CD4-positive, alpha-beta memory T cell (primary cell): ENCODE measurements at places on chromosomes 6 and 20.

GRCh38 chr6:98124171-98124570 lies 710.2 kb upstream of the POU3F2 start:
- DNase-seq = no peak

GRCh38 chr20:51631011-51631950 lies 88.8 kb upstream of the NFATC2 start:
- no peak for DNase-seq

DNA sequence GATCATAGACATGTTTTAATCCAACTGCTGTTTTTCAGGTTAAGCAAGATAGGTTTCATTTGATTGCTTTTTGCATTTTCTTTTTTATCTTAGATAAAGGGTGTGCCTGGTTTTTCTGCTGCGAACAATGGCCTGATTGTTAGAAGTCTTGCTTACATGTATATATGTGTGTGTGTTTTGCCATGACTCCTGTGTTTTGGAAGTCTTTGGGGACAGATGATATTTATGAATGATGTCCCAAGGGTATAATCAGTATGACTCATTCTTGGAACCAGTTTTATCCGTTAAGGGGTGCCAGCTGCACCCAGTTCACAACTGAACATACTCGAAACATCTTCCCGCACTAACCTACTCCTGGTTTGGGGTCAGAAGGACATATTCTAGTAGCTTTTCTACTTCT lies 230.1 kb upstream of the SUPT3H start:
- no peak for DNase-seq

GRCh38 chr6:53544217-53544469 lies 758 bp downstream of the GCLC start:
- DNase-seq = no peak

DNA sequence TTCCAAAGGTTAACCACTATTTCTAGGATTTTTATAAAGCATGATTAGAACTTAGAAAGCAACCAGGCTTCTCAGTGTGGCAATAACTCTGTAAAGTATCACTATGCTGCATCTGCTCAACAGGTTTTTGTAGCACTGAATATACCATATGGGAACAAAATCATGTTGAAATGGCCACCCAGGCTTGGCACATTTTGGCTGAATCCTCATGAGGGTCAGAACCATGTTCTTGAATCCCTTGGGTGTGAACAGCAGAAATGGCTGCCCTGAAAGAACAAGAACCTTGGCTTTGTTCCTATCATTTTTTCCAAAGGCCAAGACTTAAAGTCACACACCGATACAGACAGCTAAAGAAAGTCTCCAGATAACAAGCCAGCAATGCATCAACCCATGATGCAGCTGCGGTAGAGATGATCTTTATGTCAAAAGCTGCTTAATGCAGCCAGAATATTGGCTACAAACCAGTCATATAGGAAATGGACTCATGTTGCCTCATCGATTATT lies 283.0 kb upstream of the NOX3 start:
- DNase-seq = no peak

DNA sequence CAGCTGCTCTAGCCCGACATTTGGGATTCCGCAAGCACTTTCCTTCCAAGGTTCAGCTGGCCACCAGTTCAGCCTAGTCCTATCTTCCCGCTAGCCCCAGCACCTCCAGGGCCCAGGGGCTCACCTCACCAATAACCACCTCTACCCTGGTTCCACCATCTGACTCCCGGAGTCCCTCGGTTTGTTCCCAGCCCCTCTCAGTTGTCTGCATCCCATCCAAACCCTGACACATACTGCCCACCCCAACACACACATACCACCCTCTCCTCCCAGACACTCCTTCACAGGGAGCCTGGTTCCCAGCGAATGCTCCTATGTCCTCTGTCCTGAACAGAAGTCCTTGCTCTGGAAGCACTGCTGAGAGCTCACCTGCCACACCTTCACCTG lies 418 bp downstream of the TNXB start:
- DNase-seq = no peak

GRCh38 chr6:75563032-75563431 lies 38.6 kb upstream of the SENP6 start:
- peak; percentile 7 for DNase-seq

- DNase-seq = no peak
These were observed 249.5 kb upstream of the KCNG1 start for GRCh38 chr20:51272401-51272800.

DNA sequence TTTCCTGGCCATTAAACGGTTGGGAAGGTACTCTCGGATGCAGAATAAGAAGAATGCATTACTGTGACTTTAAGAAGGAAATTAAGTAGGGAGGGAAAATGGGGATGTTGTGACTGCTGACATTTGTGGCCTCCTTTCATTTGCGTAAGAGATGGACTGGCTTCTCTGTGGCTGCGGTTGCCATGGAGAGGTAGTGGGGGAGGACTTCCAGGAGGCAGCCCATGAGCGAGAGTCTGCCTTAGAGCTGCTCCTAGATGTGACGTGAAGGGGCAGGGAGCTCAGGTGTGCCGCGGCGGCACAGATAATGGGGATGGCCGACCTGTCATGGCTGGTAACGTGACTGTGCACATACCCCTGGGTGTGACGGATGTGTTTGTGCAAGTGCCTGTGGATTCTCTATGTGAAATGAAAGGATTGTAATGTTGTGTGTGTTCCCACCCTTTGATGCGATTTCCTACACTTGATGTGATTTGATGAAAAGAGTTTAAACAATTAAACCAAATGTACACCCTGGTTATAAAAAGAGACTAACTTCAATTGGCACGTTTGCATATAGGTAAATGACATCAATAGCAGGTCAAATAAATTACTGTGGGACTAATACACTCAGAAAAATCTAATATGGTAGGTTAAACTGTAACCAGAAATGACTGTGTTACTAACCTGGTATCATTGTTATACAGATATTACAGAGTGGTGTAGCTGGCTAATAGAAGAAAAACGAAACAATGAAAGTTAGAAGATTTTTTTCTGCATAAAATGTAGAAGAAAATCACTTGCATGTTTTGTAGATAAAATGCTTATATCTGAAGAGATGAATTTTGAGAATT lies 48.9 kb downstream of the HIVEP1 start:
- DNase-seq = peak; percentile 92

DNA sequence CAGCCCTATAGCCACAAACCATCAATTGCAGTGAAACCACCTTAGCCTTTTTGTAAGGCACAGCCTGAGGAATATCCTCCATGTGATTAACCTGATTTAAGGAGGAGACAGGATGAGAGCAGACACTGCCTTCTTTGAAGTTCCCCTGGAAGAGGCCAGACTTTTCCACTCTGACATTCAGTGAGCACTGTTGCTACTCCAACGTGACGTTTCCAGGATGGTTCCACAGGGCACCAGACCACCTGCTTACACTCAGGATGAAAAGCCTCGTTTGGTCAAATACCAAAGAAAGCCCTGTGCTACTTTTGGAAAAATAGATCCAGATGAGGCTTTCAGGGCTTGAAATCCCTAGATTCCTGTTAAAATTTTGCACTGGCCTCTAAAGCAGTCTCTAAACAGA lies 1102.1 kb upstream of the FLRT3 start:
- DNase-seq = no peak

DNA sequence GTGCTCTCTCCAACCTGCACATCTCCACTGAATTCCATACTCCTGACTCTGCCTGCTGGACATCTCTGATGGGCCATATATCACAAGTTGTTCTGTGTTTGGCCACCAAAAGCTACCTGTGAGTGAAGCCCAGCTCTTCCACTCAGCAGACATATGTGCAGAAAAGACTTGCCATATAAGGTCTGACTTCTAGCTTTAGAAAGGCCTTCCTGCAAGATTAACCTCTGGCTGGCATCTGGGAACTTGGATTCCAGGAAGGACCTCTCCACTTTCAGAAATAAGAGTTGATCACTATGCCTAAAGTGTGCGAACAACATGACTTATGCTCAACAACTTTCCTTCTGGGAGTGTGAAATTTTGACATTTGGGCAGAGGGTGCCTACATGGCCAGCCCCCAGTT lies 113.7 kb downstream of the TNFAIP3 start:
- no peak for DNase-seq

GRCh38 chr20:56249956-56250355 lies 1.4 kb downstream of the MC3R start:
- DNase-seq = no peak

- no peak for DNase-seq
These were observed 107.1 kb upstream of the TSHZ2 start for GRCh38 chr20:52864916-52865605.

GRCh38 chr6:70849348-70850069 lies 107.4 kb downstream of the B3GAT2 start:
- no peak for DNase-seq

DNA sequence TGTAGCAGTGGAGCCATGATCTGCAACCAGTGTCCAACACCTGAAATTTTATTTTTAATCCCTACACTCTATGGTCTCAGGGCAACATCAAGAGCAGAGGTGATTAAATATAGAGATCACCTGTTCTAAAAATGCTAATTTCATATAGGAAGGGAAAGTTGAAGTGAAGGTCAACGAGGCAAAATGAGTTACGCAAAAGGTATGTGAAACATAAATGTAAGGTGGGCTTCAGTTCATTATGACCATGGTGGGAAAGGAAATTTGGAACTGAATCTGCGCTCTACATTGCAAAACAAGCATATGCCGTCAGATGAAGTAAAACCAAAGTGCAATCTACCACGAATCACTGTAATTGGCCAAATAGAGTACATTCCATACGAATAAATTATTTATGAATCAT lies 35.2 kb upstream of the STMND1 start:
- no peak for DNase-seq

- DNase-seq = no peak
These were observed 15.4 kb downstream of the UNC93A start for GRCh38 chr6:167306401-167306998.

DNA sequence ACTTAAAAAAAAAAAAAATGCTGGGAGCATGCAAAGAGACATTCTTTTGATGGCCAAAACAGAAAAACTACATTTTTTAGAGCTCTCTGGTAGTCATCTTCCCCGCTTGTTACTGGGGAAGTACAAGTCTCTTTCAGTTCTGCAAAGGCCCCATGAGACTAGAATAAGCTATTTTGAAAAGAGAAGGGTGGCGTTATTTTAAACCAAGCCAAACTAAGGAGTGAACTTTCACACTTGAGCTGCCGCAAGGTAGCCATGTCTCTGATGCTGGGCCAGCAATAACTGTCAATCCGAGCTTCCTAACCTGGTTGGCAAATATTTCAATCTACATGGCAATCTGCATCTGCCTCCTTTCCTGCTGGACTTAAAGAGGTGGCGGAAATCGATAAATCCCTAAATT lies 96.7 kb downstream of the L3MBTL3 start:
- no peak for DNase-seq

- no peak for DNase-seq
These were observed 183.0 kb downstream of the THBS2 start for GRCh38 chr6:169070506-169071176.

DNA sequence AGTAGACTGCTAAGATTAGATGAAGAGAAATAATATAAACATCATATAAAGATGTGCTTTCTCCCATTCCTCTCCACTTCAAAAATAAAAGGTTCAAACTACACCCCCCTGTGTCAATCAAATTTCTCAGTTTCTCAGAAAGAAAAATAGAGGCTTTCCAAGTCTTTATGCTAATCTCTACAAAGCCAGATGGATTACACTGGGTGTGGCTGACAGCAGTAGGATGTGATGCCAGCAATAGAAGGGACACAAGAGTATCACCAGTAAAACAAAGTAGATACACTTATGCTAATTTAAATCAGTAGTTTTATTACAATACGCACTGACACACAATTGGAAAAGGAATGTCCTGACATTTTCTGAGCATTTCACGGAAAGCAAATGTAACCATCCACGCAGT lies 353.4 kb downstream of the RNGTT start:
- DNase-seq = no peak

DNA sequence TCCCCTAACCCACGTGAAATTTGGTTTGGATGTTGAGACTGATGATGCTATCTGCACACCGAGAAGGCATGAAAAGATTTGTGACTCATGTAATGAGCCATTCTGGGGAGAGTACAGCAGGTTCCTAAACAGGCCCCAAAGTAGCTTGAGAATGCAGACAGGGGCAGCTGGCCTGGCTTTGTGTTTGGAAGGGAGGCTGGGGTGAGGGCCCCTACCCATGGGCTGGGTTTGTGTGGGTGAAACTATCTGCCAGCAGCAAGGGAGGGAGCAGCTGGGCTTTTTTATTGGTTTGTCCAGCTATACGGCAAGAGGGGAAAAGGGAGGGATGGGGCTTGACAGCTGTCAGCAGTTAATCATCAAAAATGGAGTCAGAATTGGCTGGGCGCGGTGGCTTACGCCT lies 87.0 kb upstream of the RNF24 start:
- no peak for DNase-seq

- DNase-seq = no peak
These were observed 269.4 kb upstream of the CDYL start for GRCh38 chr6:4506792-4507191.

- DNase-seq = peak; percentile 29
These were observed 118.8 kb upstream of the TRAF3IP2 start for GRCh38 chr6:111724505-111724904.

DNA sequence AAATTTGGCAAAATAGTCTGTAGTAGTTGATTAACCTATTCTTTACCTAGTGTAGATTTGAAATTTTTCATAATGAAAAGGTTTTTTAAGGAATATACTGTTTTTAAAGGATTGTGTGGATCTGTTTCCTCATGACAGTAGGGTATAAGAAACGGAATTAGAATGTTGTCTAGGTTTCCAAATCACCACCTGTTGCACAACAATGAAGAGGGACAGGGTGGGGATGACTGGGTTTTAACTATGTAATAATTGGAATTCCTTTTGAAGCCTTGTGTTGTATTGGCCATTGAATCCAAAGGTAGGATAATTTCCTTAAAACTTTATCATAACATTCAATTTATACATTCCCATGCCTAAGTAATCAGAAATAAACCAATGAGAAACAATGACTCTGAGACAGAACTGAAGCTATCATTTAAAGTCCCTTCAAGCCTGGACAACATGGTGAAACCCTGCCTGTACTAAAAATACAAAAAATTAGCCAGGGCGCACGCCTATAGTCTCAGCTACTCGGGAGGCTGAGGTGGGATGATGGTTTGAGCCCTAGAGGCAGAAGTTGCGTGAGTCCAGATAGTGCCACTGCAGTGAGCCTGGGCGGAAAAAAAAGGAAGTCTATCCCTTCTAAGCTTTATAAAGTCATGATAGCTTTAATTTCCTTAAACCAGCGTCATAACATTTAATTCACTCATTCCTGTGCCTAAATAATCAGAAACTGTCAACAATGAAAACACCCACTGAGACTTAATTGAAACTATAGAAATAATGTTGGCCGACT lies 18.3 kb upstream of the SLC17A5 start:
- no peak for DNase-seq
